ENCODE measurements at places on chromosomes 13 and 19.

DNA sequence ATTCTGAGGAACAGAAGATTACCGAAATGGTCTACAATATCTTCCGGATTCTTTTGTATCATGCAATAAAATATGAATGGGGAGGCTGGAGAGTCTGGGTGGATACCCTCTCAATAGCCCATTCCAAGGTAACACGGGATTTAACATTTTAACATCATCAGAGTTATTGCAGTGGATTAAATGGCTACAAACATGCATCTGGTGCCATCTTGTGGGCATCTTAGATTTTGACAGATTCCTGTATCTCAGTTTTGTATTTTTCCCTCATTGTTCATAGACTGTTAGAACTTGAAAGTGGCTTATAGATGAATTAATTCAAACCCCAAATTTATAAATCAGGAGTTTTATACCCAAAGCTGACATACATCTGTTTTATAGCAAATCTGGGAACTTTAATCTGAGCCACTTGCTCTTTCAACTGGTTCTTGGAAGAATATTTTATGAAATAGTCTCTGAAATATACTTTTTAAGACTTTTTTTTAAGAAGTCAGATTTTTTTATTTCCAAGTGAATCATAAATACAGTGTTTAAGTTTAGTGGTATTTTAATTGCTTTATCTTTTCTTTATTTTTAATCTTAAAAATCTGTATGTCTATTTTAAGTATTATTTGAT, 215.2 kb downstream of the NBEA start:
- peak; percentile 55 for DNase-seq

- DNase-seq: no peak
These were observed 19.3 kb upstream of the TCF3 start for GRCh38 chr19:1671716-1672037.

DNA sequence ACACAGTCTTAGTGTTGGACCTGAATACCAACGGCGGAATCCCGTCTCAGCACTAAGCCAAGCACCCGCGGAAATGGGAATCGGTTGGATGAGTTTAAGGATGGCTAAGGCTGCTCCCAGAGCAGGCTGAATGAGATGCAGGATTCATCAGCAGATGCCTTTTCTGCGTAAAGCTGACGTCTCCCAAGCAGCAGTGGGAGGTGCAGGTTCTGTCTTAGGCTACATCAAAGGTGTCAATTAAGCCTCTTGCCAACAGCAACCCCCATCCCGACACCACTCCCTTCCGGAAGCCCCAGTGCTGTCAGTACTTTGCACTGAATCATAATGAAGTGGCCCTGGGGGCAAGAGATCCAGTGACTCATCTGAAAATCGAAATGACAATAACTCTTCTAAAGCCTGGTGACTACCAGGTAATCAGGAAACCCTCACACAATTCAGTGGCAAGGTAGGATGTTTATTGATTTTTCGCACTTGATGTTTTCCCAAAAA, 275.6 kb downstream of the DCLK1 start:
- DNase-seq: no peak

DNA sequence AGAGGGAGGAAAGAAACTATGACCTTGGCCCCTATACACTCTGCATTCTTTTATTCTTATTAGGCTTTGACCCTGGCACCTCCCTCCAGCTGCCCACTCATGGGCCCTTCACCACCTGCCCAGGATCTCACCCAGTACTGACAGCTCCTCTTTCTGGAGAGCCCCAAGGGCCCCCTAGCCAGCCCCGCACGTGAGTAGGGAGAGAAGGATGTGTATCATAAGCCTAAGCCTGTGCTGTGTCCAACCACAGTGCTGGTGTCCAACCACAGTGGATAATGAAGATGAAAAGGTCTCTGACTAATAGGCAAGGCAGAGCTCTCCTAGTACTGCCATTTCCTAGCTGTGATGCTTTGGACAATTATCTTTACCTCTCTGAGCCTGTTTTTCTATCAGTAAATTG, 4.2 kb downstream of the DMRTC2 start:
- DNase-seq: no peak

GRCh38 chr13:23473221-23473620, 39.7 kb upstream of the SACS start:
- DNase-seq: no peak

DNA sequence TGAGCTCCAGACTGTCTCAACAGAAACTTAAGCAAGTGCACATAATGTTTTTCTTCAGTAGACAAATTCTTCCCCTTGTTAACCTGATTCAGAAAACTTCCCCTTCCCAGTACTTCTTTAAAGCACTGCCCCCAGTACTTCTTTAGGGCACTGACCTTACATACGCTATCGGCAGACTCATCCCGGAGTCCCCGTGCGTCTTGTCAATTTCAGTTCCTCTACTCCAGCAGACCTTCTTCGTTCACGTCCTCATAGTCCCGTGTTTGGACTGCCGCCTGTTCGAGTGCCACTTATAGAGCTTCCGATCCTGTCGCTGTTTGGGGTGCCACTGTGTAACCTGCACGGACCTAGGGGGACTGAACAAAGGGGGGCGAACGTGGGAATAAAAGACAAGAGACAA, 29.0 kb downstream of the ZNF627 start:
- no peak for DNase-seq

- no peak for DNase-seq
These were observed 17.4 kb upstream of the NDFIP2 start for GRCh38 chr13:79463604-79464003.

DNA sequence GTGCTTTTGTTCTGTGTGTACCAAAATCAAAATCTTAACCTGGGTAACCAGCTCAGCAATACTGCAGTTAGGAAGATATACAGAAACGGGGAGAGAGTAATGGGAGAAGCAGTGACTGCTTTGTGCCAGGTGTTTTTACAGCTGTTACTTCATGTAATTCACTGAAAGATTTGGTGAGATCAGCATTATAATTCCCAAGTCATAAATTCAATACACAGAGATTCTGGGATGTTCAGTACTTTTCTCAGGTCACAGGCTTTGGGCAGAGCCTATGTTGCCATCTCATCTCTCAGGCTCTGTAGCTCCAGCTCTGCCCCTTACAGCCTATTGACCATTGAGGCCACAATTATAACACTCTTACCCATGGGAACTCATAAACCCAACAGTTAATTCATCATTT, 138.5 kb downstream of the ZAR1L start:
- DNase-seq: no peak

GRCh38 chr19:35518313-35518712, 4.9 kb upstream of the DMKN start:
- no peak for DNase-seq

GRCh38 chr13:101624210-101624922, 171.9 kb downstream of the ITGBL1 start:
- no peak for DNase-seq

DNA sequence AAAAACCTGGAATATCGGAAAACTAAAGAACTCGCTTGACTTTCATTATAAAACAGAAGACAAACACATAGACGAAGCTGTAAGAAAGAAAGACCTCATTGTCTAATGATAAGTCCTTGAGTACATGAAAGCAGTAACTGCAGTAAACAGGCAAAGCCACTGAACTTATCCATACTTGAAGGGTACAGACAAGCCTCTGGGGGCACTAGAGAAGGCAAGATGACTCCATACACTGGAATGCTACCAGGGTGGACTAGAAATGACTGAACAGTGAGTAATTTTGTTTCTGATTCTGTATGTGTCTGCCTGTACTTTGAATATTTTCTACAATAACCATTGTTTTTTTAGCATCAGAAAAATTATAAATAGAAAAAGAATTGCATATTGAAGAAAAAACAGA, 507.9 kb downstream of the UQCRFS1 start:
- DNase-seq: peak; percentile 46

GRCh38 chr13:71242201-71242600, 624.8 kb downstream of the DACH1 start:
- DNase-seq: no peak

GRCh38 chr13:49828453-49828852, 36.0 kb upstream of the KPNA3 start:
- no peak for DNase-seq

GRCh38 chr19:34067861-34068271, 104.4 kb upstream of the LSM14A start:
- DNase-seq: no peak

- DNase-seq: no peak
These were observed 218.4 kb downstream of the B3GLCT start for GRCh38 chr13:31418186-31418585.

- DNase-seq: no peak
These were observed 10.3 kb downstream of the ZNF787 start for GRCh38 chr19:56110515-56111448.

GRCh38 chr13:27370305-27370872, 54.0 kb upstream of the GTF3A start:
- no peak for DNase-seq

DNA sequence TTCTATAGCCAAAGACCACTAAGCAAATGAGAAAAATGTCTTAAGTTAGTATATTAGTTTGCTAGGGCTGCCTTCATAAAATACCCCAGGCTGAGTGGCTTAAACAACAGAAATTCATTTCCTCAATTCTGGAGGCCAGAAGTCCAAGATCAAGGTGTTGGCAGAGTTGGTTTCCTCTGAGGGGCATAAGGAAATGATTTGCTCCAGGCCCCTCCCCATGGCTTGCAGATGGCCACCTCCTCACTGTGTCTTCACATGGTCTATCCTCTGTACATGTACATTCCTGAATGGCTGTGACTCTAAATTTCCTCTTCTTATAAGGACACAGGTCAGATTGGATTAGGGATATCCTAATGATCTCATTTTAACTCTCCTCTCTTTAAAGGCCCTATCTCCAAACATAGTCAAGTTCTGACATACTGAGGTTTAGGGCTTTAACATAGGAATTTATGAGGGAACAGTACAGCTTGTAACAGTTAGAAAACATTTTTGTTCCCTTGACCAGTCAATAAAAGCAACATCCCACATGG, 307.4 kb downstream of the DIAPH3 start:
- DNase-seq: no peak

- no peak for DNase-seq
These were observed 13.8 kb upstream of the EHD2 start for GRCh38 chr19:47699360-47699917.

DNA sequence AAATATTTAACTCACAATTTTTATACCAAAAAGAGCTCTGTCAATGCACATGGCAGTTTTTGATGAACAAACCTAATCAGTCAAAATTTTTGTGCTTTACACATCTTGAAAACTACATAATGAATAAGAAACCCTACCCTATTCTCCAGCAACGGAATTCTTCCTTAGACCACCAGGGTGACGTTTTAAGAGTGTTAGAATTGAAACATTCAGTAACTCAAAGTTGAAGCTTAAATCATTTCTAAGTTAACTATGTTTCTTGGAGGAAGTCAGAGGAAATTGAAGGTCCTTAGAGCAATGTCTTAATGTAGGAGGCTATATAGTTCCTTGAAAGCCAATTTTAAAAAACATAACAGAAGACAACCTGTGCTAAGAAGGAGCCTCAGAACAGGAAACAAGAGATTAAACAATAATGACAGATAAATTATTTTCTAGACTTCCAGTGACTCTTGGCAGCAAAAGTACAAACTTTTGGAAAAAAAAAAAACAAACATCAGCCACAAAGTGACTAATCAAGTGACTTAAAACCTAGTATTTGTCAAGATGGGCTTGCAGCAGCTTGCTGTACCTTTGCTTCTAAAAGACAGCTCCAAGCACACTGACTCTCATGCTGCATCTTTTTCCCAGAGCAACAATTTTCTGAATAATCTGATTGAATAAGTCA, 6.2 kb downstream of the SPRY2 start:
- DNase-seq: no peak

- no peak for DNase-seq
These were observed 216.2 kb downstream of the MAB21L1 start for GRCh38 chr13:35260316-35260715.

DNA sequence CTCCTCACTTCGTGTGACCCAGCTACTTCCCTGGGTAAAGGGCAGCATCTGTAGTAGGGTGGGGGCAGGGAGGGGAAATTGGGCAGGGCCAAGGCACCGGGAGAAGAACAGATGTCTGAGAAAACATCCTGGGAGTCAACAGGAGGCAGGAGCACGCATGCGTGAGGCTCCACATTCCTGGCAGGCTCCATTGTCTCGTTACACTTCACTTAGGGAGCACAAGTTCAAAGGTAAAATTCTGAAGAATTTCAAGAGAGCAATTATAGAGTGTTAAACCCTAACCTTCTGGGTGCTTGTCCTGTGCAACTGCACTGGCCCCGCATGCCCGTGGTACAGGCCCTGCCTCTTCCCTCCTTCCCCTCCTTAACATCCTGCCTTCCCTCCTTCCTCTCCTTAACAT, 79.6 kb upstream of the POMP start:
- DNase-seq: no peak

DNA sequence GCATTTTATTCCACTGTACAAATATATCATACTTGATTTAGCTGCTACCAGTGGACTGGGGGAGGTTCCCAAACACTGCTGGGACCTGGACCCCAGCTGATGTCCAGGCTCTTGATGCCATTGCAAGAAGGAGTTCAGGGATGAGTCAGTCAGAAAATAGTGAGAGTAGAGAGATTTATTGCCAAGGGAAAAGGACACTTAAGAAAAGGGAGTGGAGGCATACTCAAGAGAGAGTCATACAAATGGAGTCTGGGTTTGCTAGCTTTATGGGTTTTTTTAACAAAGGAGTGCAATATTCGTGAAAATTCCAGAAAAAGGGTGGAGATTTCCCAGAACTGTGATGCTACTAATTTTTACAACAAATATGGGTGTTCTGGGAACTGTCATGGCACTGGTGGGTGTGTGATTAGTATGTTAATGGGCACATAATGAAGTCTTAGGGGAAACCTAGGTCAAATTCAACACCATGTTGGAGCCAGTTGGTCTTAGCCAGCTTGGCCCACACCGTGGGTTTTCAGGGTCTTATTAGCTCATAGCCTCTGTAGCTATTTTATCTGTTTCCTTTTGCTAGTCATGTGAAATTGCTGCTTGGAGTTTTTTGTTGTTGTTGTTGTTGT, 36.2 kb downstream of the GPC6 start:
- DNase-seq: no peak

- no peak for DNase-seq
These were observed 8.6 kb upstream of the HIPK4 start for GRCh38 chr19:40398417-40399131.

GRCh38 chr13:34748073-34748472, 194.0 kb upstream of the NBEA start:
- no peak for DNase-seq

DNA sequence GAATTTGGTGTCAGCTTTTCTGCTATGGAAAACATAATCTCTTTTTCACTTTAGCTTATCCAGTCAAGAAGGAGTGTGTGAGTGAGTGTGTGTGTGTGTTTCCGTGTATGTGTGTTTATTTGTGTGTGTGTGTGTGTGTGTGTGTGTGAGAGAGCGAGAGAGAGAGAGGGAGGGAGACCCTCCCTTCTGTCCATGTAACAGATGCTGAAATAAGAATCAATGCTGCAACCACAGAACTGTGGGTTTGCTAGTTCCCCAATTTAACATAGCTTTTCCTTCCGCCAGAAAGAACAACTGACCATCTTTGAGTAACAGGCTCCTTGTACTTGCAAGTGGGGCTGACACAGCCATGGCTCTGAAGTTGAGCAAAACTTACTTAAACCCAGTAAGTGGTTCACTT, 5.2 kb downstream of the LCP1 start:
- peak; percentile 53 for DNase-seq

All from Jurkat, Clone E6-1 (cell line).